ENCODE measurements at places on chromosomes 2 and 18. TPM values are rescaled to one million over a fixed set of nuclear protein-coding genes. Genes with fewer than 3 reads are reported as not detected.

GRCh38 chr2:105258835-105259350 is 17.4 kb downstream of the GPR45 start:
- no peak overlapping the region for H3K27ac ChIP-seq
- H3K36me3 ChIP-seq: no peaks in the 10 kb centered on the region
- no peak overlapping the region for H3K4me3 ChIP-seq
- DNase-seq: no peak
- H3K27me3 ChIP-seq: no peaks in the 10 kb centered on the region
- H3K4me1 ChIP-seq: peaks cover 4% of the 10 kb centered on the region

- H3K27ac ChIP-seq: no peak overlapping the region
- H3K4me3 ChIP-seq: no peak overlapping the region
- peaks cover 6% of the 10 kb centered on the region for H3K4me1 ChIP-seq
- H3K27me3 ChIP-seq: no peaks in the 10 kb centered on the region
- H3K36me3 ChIP-seq: no peaks in the 10 kb centered on the region
These were observed 19.6 kb upstream of the STON1 start for GRCh38 chr2:48510329-48510728.

- no peak overlapping the region for H3K4me3 ChIP-seq
- DNase-seq: no peak
- no peaks in the 10 kb centered on the region for H3K27me3 ChIP-seq
- no peaks in the 10 kb centered on the region for H3K36me3 ChIP-seq
- no peak overlapping the region for H3K27ac ChIP-seq
These were observed 4.2 kb upstream of the MYO7B start for GRCh38 chr2:127531221-127531648.

DNA sequence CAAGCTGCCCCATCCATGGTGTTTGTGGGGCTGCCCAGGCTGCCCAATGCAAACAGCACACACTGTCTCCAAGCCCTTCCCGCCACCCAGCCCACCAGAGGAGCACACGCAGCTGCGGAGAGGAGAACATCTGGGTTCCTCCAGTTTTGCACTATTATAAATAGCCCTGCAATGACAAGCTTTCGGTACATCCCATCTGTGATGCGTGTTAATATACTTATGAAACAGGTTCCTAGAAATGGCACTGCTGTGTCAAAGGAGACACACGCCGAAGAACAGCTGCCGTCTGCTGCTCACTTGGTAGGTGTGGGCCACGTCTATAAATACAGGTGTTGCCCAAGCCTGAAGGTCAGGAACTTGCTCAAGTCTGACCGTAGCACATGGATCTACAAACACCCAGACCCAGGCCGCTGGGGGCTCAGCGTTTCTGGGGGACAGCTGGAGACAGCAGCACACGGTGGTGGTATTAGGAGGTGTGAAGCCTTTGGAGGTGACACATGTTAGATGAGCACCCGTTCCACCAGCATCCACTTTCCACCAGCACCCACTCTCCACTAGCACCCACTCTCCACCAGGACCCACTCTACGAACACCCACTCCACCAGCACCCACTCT is 34.3 kb downstream of the PXDN start:
- no peaks in the 10 kb centered on the region for H3K36me3 ChIP-seq
- H3K27me3 ChIP-seq: no peaks in the 10 kb centered on the region
- no peak for DNase-seq
- peaks cover 35% of the 10 kb centered on the region for H3K4me1 ChIP-seq
- no peak overlapping the region for H3K27ac ChIP-seq

- no peaks in the 10 kb centered on the region for H3K27me3 ChIP-seq
- H3K4me1 ChIP-seq: no peaks in the 10 kb centered on the region
- H3K27ac ChIP-seq: no peak overlapping the region
These were observed 353.2 kb downstream of the ZEB2 start for GRCh38 chr2:144166743-144167142.

DNA sequence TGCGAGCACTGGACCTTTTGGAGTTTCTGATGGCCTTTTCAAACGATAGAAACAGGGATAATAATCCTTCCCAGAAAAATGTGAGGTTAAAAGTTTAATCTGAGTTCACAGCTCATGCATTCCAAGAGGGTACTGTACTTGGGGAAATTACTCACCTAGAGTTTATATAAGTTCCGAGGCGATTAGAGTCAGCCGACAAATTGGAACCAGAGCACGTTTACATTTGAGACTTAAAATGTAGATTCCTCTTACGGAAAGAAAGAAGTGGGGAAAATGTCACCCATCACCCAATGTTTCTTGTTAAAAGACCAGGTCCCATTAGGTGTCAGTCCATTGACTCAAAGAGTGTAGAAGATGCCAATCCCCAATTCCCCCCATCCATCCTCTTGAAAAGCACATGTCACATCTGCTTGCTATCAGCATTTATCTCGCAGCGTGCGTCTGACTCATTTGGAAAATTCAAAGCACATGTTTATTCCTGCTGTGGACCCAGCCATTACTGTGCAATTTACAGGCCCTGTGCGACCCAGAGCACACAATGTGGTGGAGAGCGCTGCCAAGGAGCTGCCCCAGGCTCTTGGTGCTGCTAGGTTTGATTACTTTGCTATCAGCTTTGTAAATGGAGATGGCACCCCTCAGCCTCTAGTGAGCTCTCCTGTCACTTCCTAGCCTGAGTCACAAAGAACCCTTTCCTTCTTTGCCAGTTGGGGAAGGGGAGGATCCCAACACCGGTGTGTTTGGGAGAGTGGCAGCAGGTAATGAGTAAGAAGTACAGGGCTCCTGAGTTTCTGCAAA is 104.8 kb downstream of the COLEC12 start:
- no peak for DNase-seq
- H3K27ac ChIP-seq: no peak overlapping the region
- H3K27me3 ChIP-seq: no peaks in the 10 kb centered on the region
- H3K36me3 ChIP-seq: no peaks in the 10 kb centered on the region
- no peaks in the 10 kb centered on the region for H3K4me1 ChIP-seq

DNA sequence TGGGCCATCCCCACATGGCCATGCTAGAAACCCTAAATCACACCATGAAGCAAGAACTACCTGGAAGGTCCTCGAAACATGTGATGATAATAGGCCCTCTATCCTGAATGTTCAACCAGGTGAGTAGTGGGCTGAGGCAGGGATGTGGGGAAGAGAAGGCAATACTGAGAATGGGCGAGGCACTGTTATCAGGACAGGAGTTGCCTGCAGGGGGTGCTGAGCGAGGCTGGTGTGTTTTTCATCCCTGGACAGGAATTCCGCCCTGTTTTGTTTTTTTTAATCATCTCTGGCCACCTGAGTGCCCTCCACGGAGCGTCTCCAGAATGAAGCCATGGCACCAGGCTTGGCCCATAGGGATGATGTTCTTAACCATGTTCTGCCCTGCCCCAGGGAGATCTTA is 103.0 kb upstream of the SOX11 start:
- no peaks in the 10 kb centered on the region for H3K4me1 ChIP-seq
- no peak overlapping the region for H3K27ac ChIP-seq
- no peaks in the 10 kb centered on the region for H3K27me3 ChIP-seq
- H3K36me3 ChIP-seq: no peaks in the 10 kb centered on the region
- no peak overlapping the region for H3K4me3 ChIP-seq

GRCh38 chr2:196088203-196088602 is 19.6 kb upstream of the DNAH7 start:
- H3K4me3 ChIP-seq: no peak overlapping the region
- no peak for DNase-seq
- H3K27me3 ChIP-seq: no peaks in the 10 kb centered on the region
- no peaks in the 10 kb centered on the region for H3K36me3 ChIP-seq
- no peak overlapping the region for H3K27ac ChIP-seq

GRCh38 chr2:174603280-174603679 is 5.7 kb upstream of the WIPF1 start:
- H3K36me3 ChIP-seq: no peaks in the 10 kb centered on the region
- H3K4me1 ChIP-seq: peaks cover 1% of the 10 kb centered on the region
- no peak overlapping the region for H3K27ac ChIP-seq
- no peak for DNase-seq
- H3K4me3 ChIP-seq: no peak overlapping the region

DNA sequence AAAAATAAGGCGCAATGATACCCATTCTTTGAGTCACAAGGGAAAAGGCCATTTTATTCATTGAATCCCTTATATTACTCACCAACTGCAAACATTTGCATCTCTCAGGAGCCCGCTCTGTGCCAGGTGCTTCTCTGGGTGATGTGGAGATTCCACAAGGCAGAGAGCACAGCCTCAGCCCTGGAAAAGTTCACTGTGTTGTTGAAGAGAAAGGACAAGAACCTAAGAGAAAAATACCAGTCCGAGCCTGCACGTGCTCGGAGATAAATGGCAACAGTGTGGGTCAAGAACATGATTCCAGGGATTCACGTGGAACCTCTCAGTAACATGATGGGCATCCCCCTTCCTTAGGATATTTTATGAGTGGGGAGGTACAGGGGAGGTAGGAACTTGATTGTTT is 11.8 kb downstream of the GNAL start:
- H3K36me3 ChIP-seq: no peaks in the 10 kb centered on the region
- no peaks in the 10 kb centered on the region for H3K4me1 ChIP-seq
- no peak overlapping the region for H3K4me3 ChIP-seq
- no peak for DNase-seq
- H3K27ac ChIP-seq: no peak overlapping the region

DNA sequence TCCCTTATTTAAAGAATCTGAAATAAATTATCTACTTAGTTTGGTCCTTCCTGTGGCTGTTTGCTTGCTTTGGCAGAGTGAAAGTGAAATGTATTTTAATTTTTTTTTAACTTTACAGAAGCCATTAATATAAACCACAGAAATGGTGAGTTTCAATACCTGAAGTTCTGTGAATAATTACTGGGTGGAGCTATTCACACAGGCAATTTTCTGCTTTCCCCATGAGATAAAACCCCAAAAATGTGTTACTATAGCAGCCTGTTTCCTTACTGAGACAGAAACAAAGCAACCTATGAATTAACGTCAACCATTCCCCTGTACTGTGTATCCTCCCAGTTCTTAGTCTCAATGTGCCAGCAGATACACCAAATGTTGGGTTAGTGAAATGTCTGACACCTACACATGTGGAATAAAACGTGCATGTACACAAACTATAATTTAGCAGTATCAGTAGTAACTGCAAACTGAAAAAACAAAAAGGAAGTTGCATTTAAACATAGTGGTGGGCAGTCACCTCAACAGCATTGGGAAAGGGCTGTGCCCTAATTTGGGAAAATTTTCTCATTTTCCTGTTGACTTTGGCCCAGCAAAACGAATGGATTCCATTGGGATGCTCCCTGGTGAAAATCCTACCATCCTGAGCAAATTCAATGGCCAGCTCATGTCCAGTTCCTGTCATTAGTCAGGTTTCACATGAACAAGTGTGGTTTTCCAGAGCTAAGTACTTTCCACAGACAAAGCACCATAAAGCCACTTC is 73.1 kb upstream of the RMDN2 start:
- H3K27me3 ChIP-seq: no peaks in the 10 kb centered on the region
- no peak overlapping the region for H3K27ac ChIP-seq
- no peaks in the 10 kb centered on the region for H3K4me1 ChIP-seq
- no peak overlapping the region for H3K4me3 ChIP-seq
- DNase-seq: no peak
- H3K36me3 ChIP-seq: no peaks in the 10 kb centered on the region

DNA sequence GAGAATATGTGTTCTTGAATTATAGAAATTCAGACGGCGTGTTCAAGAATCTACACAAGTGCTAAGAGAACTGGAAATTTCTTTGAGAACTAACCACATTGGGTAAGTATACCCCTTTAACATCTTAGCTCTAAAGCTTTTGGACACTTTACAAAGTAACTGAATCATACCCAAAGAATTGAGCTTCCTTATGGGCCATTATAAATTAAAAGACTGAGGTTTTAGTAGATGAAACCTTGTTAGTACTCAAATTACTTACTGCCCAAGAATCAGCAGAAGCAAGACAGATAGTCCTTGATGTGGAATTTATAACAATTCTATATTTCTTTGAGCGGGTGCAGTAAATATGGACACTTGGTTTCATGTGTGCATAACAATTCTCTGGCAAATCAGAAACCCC is 168.3 kb downstream of the PRPF40A start:
- peaks cover 17% of the 10 kb centered on the region for H3K4me1 ChIP-seq
- no peak overlapping the region for H3K27ac ChIP-seq
- H3K27me3 ChIP-seq: no peaks in the 10 kb centered on the region
- H3K36me3 ChIP-seq: no peaks in the 10 kb centered on the region
- no peak overlapping the region for H3K4me3 ChIP-seq

NPPC gene
- 4.2 TPM for total RNA-seq

LYG2 gene
- total RNA-seq: not detected

CARF gene
- total RNA-seq: 15.5 TPM

Data from ovary (tissue), 10 donors.